ENCODE measurements at places on chromosomes 7 and 10.

DNA sequence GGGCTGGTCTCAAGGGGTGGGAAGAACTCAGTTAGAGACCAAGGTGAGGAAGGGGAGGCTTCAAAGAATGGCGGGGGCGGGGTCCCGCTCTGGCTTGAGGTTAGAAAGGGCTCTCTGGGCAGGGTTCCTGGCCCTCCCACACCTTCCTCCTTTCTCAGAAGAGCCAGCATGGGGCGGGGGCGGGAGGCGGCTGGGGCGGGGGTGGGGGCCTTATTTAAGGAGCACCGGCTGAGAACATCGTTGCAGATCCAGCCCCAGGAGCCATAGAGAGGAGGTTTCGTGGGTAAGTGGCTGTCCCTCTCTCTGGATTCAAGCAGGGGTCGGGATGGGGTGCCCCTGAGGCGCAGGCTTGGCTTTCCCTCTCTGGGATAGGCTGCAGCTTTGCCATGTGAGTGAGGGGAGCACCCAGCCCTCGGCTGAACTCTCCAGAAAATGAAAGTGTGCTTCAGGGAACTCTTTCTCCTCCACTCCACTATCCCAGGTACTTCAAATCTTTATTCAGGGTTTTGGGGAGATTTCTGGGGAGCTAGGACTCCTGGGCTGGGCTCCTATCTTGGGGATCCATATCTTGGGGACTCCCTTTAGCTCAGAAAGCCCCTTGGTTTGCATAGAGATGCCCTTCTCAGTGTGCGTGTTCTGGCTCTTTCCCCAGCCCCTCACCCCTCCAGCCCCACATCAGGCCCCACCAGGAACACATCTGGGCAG is 3.3 kb upstream of the CUEDC2 start:
- no peak for DNase-seq

DNA sequence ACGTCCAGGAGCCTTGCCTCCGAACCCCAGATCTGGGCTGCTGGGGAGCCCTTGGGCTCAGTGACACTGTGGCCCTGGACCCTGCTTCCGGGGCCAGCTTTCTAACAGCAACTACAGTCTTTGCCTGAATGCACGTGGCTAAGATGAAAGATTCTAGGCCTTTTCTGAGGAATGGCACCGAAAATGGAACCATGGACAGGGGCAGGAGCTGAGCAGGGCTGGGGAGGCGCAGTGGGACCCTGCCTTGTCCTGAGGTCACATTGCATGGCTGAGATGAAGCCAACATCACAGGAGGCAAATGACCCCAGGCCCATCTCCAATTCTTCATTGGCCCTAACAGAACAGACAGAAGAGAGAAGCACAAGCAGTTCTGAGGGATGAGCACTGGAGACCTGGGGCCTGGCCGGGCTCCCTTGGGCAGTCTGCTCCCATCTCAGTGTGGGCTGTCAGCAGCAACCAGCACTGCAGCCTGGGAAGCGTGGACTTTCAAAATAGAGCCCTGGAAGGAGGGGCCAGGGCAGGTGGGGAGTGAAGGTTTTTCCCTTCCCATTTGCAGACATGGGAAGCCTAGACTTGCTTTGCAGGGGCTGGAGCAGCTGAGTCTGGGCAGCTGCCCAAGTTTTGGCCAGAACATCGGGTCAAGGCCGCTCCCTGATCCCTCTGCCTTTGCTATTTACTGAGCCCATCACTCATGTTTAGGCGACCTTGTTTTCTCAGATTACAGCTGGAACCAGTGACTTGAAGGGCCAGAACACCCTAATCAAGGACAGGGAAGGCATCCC is 114.4 kb upstream of the TCERG1L start:
- no peak for DNase-seq

GRCh38 chr7:90629297-90629918 is 33.3 kb downstream of the CDK14 start:
- DNase-seq, result no peak

GRCh38 chr7:34048445-34048844 is 143.1 kb downstream of the BMPER start:
- DNase-seq, result no peak

DNA sequence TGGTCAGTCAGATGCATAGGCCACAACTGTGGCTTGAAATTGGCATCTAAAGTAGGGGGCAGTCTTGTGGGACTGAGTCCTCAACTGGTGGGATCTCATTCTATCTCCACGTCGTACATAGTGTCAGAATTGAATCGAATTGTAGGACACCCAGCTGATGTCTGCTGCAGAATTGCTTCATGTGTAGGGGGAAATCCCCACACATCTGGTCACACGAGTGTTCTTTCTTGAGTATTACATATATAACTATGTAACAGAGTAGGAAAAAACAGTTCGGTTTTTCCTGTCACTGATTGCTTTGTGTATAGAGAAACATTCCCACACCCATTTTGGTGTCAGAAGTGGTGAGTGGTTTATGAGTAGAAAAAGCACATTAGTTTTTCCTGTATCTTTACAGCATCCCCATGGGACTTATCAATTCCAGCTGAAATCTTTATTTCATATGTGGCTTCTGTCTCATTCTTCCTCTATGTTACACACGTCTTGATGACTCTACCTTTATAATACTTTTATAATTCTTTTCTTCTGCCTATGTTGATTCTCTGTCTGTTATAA is 79.4 kb upstream of the PCGF5 start:
- no peak for DNase-seq

GRCh38 chr7:158366346-158366745 is 221.3 kb downstream of the PTPRN2 start:
- no peak for DNase-seq

- DNase-seq, result peak; percentile 7
Measured at GRCh38 chr7:102434039-102434486, 688 bp downstream of the ORAI2 start.

DNA sequence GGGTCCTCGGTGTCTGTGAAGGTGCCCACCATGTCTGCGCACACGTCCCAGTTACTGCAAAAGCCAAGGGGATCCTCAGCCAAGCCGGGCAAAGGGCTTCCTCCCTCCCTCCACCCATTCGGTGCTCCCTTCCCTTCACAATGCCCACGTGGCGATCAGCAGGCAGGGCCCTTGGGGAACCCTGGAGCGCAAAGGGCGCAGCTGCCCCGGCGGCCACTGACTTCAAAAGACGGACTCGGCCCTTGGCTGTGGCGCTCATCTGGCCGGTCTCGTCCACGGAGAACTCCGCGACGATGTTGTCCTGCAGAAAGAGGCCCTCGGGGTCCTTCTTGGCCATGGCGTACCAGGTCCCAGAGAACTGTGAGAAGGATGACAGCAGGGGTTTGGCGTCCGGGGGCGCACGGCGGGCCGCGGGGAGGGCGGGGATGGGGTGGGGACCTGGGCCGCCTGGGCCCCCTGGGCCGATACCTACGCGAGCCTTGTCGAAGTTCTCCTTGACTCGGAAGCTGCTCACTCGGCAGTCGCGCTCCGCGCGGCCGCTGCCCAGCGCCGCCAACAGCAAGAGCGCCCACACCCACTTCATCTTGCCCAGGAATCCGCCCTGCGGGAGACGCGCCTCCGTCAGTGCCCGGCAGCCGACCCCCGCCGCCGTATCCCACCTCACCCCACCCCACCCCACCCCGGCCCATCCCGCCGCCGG is 439 bp downstream of the RBP4 start:
- DNase-seq, result no peak

GRCh38 chr10:90347239-90347638 is 510.6 kb downstream of the HTR7 start:
- no peak for DNase-seq

DNA sequence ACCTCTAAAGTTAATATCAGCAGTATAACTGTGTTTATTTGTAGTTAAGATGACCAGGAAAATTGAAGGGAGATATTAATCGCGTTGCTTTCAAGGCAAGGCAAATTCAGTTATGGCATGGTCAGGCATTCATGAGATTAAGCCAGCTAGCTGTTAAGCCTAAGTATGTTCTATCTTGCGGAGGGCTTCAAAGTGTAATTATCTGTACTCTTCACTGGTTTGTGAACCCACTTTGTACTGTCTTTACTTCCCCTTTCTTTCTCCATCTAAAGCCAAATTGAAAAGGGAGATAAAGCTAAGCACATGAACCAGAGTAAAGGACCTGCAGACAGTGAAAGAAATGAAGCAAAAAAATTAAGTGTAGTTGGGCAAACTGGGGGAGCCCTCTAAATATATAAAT is 483.1 kb upstream of the NRP1 start:
- DNase-seq, result no peak

GRCh38 chr10:133465950-133466474 is 12.3 kb downstream of the SCART1 start:
- DNase-seq, result no peak

DNA sequence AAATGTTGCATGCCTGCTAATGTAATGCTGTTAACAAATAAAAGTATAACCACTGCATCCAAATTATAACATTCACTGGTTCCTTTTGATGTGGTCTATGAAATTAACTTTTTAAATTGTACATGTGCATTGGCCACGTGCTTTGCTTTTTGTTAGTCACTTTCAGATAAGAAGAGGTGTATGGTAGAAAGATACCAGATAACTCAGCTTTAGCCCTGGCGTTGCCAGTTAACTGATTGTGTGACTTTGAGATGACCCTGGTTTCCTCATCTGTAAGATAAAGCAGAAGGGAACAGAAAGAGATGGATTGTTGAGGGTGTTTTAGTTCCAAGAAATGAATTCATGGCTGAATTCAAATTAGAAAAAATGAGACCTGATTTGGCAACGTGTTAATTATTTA is 1.9 kb upstream of the TRDMT1 start:
- DNase-seq, result no peak

DNA sequence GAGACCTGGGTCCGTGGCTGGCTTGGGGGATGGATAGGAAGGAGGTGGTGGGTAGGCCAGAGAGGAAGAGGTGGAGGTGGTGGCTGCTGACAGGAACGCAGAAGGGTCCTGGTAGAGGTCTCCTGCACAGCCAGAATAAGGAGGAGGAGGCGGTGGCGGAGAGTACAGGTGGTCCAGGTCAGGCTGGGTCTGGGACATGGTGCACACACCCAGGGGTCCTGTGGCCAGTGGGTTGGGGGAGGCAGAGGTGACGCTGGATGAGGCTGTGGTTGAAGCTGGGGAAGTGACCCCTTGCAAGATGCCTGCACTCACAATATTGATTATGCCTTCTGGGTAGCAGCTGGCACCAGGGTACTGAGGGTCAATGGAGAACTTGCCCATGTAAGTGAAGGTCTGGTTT is 2.2 kb downstream of the EGR2 start:
- DNase-seq, result no peak

DNA sequence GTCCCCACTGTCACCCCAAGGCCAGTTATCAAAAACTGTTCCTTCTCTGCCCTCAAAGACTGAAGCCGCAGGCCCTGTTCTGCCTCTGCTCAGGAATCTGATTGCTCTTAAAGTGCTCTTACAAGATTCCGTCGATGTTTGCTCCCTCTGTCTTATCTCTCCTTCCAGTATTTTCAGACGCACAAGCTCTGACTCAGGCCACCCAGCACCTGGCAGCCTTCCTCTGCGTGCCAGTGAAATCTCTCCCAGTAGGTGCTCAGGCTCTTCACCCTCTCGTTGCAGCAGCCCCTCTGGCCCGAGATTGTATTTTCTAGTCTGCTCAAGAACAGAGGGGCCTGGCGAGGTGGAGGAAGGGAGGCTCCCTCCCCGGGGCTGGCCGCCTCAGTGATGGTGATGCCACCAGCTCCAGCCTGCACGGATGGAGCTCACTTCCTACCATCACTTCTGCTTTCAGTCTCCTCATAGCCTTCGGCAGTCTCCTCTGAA is 276.2 kb downstream of the USP6NL start:
- no peak for DNase-seq

Data from stimulated activated CD8-positive, alpha-beta memory T cell treated with anti-CD3 and anti-CD28 coated beads, Interleukin-15, amount 100 ng/mL, for 48 hours (primary cell).